ENCODE measurements at places on chromosomes 5 and 9. TPM values are rescaled to one million over a fixed set of nuclear protein-coding genes. Genes with fewer than 3 reads are reported as not detected.

DNA sequence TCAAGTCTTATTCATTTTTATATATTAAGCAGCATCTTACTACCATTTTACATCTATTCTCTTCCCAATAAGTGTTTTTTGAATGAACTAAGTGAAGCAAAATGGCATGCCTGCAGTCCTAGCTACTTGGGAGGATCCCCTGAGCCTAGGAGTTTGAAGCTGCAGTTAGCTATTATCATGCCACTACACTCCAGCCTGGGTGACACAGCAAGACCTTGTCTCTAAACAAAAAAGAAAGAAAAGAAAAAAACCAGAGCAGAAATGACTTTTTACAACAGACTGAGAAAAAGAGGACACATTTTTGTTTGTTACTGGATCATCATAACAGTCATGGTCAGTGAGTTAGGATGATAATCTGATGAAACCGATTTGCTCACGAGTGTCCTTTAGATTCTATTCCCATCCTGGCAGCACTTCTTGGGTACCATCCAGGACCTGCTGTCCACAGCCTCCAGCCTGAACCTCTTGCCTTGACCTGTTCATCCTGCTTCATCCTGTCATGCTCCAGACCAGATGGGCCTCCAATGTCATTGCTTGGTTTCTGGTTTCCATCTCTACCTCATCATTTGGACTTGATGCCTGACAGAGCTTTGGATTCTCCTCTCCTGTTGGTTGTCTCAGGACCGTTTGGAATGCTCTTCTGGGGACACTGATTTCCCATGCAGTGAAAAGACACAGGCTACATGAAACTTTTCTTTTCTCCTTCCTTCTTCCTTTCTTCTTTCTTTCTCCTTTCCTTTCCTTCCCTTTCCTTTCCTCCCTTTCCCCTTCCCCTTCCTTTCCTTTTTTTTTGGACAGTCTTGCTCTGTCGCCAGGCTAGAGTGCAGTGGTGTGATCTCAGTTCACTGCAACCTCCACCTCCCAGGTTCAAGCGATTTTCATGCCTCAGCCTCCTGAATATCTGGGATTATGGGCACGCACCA lies 50.1 kb upstream of the GLRX start:
- no peak for DNase-seq
- H3K4me1 ChIP-seq, result peaks cover 22% of the 10 kb centered on the region
- no peaks in the 10 kb centered on the region for H3K36me3 ChIP-seq

The GFRA3 gene
- polyA plus RNA-seq, result 0.08 TPM

GRCh38 chr9:132908635-132909034 lies 29.9 kb downstream of the SPACA9 start:
- H3K27me3 ChIP-seq, result no peaks in the 10 kb centered on the region
- no peak overlapping the region for H3K4me3 ChIP-seq
- no peak overlapping the region for H3K27ac ChIP-seq
- H3K36me3 ChIP-seq, result peaks cover 15% of the 10 kb centered on the region
- H3K4me1 ChIP-seq, result no peaks in the 10 kb centered on the region
- no peak for DNase-seq

The CER1 gene
- not detected for polyA plus RNA-seq

DNA sequence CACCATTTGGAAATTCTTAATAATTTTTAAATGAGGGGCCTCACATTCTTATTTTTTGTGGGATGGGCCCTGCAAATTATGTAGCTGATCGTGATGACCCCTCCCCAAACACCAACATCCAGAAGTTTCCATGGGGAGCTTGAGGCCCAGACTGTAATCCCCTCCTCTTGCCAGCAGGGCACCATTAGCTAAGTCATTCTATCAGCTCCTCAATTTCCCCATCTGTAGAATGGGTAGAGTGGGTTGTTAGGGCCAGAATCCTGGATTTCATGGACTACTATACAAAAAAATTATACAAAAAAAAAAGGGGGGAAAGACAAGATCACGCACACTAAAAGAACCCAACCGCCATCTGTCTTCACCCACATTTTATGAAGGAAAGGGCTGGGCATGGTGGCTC lies 38.4 kb downstream of the SHB start:
- H3K4me1 ChIP-seq, result peaks cover 5% of the 10 kb centered on the region
- no peak overlapping the region for H3K4me3 ChIP-seq
- no peak overlapping the region for H3K27ac ChIP-seq
- no peak for DNase-seq
- H3K36me3 ChIP-seq, result no peaks in the 10 kb centered on the region
- H3K27me3 ChIP-seq, result no peaks in the 10 kb centered on the region

DNA sequence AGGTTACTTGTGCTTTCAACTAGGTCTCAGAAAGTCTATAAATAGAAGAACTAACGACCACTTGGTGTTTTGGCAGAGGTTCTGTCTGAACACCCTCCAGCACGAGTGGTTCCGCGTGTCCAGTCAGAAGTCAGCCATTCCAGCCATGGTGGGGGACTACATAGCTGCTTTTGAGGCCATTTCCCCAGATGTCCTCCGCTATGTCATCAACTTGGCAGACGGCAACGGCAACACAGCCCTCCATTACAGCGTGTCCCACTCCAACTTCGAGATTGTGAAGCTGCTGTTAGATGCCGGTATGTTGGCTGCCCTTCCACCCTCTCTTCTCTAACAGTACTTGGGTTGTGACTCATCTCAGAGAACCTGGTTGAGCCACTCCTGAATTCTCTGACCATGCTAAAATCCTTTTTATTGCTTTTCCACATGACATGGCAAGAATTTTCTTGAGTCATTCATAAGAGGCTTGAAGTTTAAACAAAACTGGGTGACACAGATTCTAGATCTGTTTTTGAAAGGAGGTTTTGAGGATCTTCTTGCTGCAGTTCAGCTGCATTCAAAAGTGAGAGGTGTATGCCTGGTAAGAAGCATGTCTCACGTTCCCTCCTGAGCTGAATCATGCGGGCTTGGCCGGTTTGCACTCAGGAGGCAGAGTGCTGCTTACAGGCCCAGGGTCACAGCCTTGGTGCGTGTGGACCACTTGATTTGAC lies 103.1 kb upstream of the DMRT1 start:
- H3K4me3 ChIP-seq, result no peak overlapping the region
- no peaks in the 10 kb centered on the region for H3K27me3 ChIP-seq
- no peak overlapping the region for H3K27ac ChIP-seq
- no peaks in the 10 kb centered on the region for H3K36me3 ChIP-seq
- H3K4me1 ChIP-seq, result no peaks in the 10 kb centered on the region
- no peak for DNase-seq

The GDA gene
- polyA plus RNA-seq, result not detected

DNA sequence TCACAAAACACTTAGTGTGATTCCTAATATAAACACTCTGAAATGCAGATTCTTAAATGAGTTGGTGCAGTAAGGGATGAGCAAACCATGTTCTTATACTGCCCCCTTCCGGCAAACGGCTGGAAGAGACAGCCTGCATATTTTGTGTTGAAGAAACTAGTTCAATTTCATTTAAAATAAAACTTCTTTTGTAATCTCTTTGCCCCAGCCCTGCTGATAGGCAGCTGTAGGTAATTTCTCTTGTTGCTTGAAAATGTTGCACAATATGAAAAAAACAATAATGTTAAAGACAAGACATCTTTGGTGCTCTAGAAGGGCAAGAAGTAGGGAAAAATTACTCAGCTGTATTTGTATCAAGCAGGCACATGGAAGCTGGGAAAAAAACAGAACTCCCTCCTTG lies 89.7 kb upstream of the CCNG1 start:
- peak; percentile 21 for DNase-seq
- H3K27ac ChIP-seq, result no peak overlapping the region
- H3K36me3 ChIP-seq, result no peaks in the 10 kb centered on the region
- no peaks in the 10 kb centered on the region for H3K27me3 ChIP-seq
- H3K4me1 ChIP-seq, result no peaks in the 10 kb centered on the region
- no peak overlapping the region for H3K4me3 ChIP-seq

GRCh38 chr5:16930496-16930895 lies 5.6 kb downstream of the MYO10 start:
- H3K27ac ChIP-seq, result no peak overlapping the region
- no peaks in the 10 kb centered on the region for H3K36me3 ChIP-seq
- H3K27me3 ChIP-seq, result peaks cover 21% of the 10 kb centered on the region
- DNase-seq, result no peak
